ENCODE measurements at places on chromosomes 4 and X.
A peak's percentile ranks its signal among the peaks of the same experiment; 100 is the strongest.

DNA sequence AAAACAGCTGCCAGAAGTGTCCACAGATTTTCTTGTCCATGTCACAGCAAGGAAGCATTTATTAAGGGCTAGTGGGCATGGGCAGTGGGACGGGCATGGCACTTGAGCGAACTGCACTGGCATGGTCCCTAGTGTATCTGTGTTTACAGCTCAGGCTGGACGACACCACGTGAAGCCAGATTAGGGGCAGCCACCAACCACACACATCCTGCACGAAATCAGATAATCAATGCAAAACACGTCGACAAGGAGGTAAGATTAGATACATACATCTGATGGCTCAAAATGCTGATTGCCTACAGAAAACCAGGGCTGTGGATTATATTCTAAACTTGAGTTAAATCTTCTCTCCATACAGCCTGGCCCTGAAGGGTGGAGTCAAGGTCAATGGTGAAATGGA lies 103.8 kb upstream of the ATP6AP2 start:
- no peak for DNase-seq

GRCh38 chr4:187019896-187020295 lies 296.2 kb upstream of the FAT1 start:
- DNase-seq: no peak

GRCh38 chr4:75985116-75985515 lies 5.6 kb downstream of the SDAD1 start:
- peak; percentile 96 for DNase-seq

DNA sequence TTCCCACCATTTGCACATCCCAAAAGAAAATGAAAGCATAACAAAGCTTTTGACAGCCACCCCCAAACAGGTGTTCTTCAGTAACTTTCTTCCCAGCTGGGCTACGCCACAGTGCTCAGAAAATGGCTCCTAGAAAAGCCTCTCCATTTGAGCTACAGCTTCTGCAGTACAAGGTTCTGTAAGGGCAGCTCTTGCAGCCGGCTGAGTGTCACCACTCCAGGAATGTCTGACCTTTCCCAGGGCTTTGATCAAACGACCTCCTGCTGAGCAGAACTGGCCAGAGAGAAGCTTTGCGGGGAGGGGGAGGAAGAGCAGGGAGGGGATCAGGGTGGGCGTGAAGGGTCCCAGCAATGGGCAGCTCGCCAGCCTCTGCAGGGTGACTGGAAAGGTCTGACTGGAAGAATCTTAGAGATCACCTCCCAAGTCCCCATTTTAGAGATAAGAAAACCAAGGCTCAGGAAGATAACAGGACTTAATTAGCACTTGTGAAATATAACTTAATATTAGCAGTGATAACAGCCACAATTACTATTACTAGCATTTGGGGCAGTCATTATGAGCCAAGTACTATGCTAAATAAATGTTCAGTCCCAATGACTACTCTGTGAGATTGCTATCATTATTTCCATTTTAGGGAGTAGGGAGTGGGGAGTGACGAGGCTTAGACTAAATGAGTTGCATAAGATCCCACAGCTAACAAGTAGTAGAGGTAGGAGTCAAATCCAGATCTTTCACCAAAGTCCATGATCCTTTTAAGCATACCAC lies 51.1 kb downstream of the LEF1 start:
- no peak for DNase-seq

DNA sequence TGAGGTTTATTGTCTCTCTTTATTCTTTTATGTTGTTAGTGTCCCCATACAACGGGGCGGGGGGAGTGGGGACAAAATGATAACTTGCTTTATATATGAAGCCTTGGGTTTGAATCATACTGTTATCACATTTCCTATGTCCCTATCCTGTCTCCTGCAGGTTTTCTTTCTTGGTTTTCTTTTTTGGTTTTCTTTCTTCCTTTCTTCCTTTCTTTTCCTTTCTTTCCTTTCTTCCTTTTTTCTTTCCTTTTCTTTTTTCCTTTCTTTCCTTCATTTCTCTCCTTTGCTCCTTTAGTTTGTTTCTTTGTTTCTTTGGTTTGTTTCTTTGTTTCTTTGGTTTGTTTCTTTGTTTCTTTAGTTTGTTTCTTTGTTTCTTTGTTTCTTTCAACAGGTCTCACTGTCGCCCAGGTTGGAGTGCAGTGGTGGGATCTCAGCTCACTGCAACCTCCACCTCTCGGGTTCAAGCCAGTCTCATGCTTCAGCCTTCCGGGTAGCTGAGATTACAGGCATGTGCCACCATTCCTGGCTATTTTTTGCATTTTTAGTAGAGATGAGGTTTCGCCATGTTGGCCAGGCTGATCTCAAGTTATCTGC lies 4.8 kb downstream of the FMR1 start:
- DNase-seq: no peak

GRCh38 chr4:150970685-150971151 lies 44.4 kb downstream of the LRBA start:
- DNase-seq: no peak

- DNase-seq: no peak
Observed at GRCh38 chr4:81724925-81725329, 253.2 kb upstream of the RASGEF1B start.

DNA sequence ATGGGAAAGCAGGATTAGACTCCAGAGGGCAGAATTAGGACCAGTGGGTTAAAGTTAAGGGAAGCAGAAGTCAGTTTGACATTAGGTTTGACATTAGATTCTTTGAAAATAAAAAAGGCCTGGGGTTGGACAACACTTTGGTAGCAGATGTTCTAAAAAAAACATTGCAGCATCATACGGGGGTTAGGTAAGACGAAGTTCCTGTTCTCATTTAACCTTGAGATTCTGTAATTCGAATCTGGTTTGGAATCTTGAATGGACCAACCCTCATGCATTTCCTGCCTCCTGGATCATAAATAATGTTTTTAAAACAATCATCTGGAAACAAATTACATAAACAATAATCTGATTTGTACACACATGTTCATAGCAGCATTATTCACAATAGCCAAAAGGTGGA lies 181.0 kb downstream of the SHROOM3 start:
- no peak for DNase-seq

DNA sequence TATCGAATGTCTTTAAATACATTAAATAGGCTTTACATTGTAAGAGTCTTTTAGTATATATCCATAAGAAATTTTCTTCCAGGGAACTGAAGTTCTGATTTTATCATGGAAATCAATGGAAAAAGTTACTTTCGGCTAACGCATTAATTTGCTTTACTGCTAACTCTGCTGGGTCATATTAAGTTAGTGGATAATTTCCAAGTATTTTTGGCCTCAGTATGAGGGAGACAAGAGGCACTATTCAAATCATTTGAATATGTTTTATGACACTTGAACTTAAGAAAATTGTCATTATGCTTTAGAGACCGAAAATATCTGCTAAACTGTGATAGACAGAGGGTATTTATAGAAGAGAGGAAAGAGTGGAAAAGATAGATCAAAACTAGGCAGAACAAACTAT lies 237.5 kb downstream of the PCDH7 start:
- no peak for DNase-seq

GRCh38 chrX:103061486-103061885 lies 2.5 kb downstream of the BEX1 start:
- peak; percentile 61 for DNase-seq

DNA sequence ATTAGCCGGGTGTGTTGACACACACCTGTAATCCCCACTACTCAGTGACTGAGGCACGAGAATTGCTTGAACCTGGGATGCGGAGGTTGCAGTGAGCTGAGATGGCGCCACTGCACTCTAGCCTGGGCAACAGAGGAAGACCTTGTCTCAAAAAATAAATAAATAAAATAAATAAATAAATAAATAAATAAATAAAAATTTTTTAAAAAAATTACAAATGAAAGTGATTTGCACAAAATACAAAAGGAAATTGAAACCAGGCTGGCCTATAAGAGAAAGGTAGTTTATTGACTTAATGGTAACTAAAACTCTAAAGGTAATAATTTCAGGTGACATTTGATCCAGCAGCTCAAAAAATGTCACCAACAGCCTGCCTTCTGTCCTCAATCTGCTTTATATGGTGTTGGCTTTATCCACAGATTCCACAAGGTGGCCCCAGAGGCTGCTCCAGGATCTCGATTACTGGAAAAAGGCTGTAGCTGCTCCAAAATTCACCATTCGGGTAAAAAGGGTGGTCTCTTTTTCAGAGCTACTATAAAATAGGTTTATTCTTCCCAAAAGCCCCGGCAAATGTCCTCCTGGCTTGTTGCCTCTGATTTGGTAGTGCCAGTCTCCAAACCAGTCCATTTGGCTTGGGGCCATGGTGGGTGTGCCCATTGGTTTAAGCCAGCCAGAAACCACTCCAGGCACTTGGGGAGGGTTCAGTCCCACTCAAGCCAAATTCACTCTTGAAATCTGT lies 61.4 kb upstream of the TRIM2 start:
- DNase-seq: peak; percentile 78

GRCh38 chr4:128517739-128518510 lies 230.3 kb upstream of the PGRMC2 start:
- DNase-seq: peak; percentile 94

- DNase-seq: peak; percentile 46
Observed at GRCh38 chr4:139593091-139593564, 37.1 kb upstream of the SETD7 start.

- peak; percentile 33 for DNase-seq
Observed at GRCh38 chr4:154643493-154643892, 31.0 kb upstream of the FGG start.

DNA sequence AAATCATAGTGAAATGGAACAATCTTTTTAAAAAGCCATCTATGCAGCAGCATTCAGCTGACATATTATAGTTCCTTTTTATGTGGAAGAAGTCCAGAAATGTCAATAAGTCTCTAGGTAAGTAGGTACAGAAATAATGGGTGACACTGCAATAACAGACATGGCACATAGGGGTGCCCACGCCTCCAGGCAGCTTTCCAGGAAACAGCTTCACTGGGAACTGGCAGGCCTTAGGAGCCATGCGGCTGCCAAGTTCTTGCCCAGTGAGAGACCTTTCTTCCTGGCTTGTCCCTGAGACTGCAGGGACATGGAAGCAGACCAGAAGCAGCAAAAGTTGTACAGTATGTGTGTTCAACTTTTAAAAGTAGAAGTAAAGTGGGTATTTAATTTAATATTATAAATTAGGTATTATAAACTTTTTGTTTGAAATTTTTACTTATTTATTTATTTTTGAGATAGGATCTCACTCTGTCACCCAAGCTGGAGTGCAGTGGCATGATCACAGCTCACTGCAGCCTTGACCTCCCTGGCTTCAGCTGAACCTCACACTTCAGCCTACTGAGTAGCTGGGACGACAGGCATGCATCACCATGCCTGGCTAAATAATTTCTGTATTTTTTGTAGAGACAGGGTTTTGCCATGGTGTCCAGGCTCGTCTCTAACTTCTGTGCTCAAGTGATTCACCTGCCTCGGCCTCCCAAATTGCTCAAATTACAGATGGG lies 12.1 kb upstream of the ETNPPL start:
- peak; percentile 3 for DNase-seq

GRCh38 chr4:137700072-137700471 lies 167.8 kb upstream of the PCDH18 start:
- DNase-seq: no peak

GRCh38 chrX:96835660-96836289 lies 47.9 kb upstream of the RPA4 start:
- DNase-seq: no peak

GRCh38 chrX:123749643-123750042 lies 16.8 kb upstream of the THOC2 start:
- DNase-seq: no peak

- DNase-seq: peak; percentile 65
Observed at GRCh38 chr4:10582059-10582686, 102.4 kb downstream of the CLNK start.

GRCh38 chr4:57320849-57321248 lies 210.7 kb upstream of the IGFBP7 start:
- no peak for DNase-seq

GRCh38 chrX:57821703-57822387 lies 88.4 kb downstream of the ZXDA start:
- peak; percentile 54 for DNase-seq

DNA sequence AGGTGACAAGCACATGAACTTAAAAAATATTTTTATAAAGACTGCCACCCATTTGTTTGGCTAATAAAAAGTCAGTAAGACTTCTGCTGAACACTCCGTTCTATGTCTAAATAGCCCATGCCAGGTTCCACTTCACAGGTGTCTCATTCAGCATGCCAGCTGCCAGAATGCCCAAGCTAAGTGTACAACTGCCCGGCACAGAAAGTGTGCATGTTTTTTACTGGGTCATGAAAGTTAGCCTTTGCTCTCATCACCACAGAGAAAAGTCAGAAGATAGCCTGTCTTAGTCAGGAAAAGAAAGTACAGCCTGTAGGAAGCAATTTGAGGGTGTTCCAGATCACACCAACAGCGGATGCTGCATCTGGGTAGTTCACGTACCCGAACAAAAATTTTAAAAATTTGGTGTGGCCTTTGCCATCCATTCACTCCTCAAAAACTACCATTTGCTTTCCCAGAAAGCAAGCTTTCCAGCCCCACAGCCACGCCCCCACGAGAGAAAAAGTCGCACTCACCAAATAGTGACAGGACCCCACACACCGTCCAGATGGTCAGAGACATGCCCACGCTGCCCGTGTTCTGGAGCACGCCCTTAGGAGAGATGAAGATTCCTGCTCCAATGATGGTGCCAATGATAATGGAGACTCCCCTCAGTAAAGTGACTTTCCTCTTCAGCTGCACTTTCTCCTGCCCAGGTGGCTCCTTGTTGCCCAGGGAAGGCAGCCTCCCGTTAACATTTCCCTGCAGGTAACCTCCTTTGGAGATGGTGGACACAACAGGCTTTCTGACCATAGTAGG lies 671 bp downstream of the SLC7A11 start:
- peak; percentile 63 for DNase-seq

- DNase-seq: no peak
Observed at GRCh38 chrX:85630901-85631300, 251.4 kb upstream of the POF1B start.

DNA sequence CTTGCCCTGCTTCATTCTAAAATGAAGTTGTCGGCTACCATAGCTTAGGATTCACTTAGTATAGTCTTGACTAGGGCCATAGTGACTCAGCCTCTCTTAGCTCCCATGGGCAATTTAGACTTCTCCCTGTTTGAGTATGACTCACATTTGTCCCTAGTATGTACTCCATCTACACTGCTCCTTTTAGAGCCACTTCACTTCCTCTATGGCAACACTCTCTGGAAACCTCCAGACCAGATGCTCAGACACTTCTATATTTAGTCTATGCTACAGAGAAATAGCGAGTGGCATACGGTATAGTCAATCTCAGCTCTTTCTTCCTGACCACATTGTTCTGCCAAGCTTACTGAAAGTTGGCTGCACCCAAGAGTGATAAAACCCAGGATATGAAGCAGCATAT lies 11.2 kb downstream of the MEPE start:
- peak; percentile 87 for DNase-seq

DNA sequence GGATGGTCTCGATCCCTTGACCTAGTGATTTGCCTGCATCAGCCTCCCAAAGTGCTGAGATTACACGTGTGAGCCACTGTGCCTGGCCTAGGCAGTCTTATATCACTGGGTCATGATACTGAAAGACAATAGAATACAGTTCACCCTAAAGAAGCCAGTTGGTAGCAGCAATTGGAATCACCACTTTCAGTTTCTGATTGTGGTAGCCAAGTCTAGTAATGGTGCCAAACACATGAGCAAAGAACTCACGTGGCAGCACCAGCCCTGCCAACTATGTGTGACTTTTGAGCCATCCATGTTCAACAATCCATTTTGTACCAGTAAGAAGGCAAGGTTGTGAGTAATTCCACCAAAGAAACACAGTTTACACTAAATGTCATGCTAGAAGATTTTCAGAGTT lies 548.4 kb downstream of the KLHL13 start:
- DNase-seq: no peak

Measured in ELR (cell line).